Suppressor macrophage treated with lipopolysaccharide for 4 hours (primary cell): ENCODE measurements at places on chromosomes 12 and 14.

DNA sequence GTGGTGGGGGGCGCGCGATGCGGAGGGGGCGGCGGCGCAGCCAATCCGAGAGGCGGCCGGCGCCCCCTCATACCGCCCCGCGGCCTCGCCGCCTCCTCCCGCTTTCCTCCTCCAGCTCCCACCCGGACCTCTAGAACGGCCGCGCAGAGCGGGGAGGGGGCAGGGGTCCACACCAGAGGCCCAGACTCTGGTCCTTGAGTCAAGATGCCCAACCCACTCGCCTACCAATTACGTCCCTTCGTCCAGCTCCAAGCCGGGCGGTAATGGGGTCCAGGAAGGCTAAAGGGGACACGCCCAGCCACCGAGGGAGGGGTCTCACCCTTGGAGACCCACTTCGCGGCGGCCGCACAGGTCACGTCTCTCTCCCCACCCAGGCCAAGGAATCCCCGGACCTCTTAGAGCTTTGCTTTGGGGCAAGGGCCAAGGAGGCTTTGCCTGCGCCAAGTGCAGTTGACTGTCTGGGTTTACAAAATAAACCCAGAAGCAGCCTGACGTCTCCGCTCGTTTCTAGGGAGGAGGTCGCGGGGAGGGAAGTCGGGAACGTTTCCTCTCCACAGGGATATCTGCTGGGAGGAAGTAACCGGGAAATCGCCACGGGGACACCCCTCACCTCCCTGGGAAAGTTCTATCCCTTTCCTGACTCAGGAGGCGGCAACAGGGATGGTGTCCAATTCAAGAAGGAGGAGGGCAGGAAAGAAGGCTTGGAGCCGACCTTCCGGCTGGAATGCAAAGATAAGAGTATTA, 394 bp upstream of the AMIGO2 start:
- DNase-seq: peak; percentile 28

DNA sequence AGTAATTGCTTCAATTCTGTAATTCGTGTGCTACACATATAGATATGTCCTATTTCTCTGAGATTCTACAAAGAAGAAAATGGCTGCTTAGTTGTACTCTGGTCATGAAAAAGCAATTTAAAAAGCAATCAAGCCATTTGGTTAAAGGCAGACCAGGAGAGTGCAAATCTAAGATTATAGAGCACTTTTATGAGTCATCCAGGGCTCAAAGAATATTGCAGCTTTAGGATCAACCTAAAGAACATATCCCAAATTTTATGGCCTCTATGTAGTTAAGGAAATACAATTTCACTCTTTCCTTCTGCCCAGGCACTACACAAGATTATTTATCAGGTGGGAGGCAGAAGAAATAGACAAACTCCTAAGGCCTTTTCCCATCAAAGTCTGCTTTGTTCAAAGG, 332.8 kb downstream of the SEC23A start:
- DNase-seq: no peak

- peak; percentile 83 for DNase-seq
These were observed 48.3 kb upstream of the KCNMB4 start for GRCh38 chr12:70317781-70318180.

- no peak for DNase-seq
These were observed 2.1 kb downstream of the SOX5 start for GRCh38 chr12:23947395-23947794.

- no peak for DNase-seq
These were observed 68.3 kb upstream of the SCN8A start for GRCh38 chr12:51522696-51523095.

DNA sequence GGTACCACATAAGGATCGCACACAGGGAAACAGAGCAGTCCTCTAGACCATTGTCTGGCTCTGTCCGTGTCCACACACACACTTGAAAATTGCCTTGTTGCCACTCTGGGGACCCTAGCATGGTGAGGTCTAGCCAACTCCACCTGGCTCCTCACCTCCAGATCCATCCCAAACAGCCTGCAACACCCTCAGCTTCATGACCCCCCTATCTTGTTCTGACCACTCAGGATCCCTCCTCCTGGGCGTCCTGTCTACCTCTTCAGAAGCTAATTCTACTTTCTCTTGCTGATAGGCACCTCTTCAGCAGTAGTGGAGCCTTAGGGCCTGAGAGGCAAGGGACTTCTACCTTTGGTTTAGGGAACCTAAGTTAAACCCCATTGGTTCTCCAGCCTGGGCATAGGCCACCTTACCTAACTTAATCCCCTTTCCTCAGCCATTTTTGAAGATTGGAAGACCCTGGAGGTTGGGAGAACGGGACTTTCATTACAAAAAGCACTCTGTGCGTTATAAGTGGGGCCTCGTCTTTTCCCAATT, 697 bp upstream of the HOXC5 start:
- no peak for DNase-seq

DNA sequence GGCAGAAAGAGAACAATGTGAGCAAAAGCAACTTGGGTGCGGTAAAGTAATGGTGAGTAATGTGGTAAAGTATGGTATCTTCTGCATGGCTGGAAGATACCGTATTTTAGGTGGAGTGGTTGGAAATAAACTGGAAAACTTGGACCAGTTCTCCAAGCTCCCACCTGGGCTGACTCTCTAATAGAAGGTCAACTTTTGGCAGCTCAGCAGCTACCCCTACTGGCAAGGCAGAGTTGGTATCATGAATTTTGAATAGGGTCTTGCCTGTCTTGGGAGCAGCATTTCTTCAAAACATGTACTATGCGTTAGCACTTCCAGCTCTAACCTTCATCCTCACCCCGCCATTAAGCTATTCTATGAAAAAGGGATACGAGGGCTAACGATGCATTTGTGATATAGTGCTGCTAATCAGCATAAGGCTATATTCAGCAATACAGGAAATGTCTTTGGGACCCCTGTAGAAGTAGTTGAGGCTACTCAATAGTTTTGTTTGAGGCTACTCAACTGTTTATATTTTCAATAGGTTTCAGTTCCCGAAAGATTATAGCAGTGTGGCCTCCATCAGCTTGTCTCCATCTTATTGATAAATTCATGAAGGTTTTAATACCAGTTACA, 276.3 kb upstream of the FAR2 start:
- peak; percentile 50 for DNase-seq

- DNase-seq: peak; percentile 95
These were observed 18.6 kb downstream of the DUSP6 start for GRCh38 chr12:89333564-89334252.

- no peak for DNase-seq
These were observed 360.9 kb downstream of the VRK1 start for GRCh38 chr14:97158102-97158501.

DNA sequence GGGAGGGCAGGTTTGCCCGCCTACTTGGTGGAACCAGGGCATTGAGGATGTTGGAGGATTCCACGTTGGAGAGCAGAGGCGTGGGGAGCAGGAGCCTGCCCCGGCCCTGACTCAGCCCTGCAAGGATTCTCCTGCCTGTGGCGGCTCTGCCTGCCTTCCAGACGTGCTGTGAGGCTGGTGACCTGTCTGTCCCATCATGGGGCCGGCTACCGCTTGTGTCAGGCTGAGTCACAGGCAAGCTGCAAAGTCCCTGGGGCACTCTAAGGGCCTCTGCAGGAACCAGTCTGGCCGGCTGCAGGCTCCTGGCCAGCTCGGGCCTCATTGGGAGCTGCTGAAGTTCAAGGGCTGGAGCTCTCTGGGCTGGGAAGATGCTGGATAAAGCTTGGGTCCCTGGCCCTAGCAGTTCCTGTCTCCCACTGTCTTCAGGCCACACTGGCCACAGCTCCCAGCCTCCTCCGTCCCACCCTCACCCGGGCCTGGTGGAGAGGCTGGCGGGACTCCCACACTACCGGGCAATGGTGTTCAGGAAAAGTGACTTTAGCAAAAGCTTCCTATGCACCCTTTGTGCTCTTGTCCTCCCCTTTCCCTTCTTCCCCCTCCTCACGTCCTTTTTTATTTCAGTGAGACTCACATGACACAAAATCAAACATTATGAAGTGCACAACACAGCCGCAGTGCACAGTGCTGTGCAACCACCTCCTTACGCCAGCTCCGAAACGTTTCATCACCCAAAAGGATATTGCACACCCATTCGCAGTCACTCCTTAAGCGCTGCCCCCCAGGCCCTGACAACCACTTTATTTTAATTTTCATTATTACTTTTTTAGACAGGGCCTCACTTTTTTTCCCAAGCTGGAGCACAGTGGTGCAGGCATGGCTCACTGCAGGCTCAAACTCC, 22.0 kb upstream of the ULK1 start:
- peak; percentile 77 for DNase-seq
